Activated naive CD8-positive, alpha-beta T cell treated with anti-CD3 and anti-CD28 coated beads for 36 hours (primary cell): ENCODE measurements at places on chromosomes 11 and 22. TPM values are rescaled to one million over a fixed set of nuclear protein-coding genes. Genes with fewer than 3 reads are reported as not detected.

- DNase-seq, result no peak
These were observed 14.0 kb downstream of the CAPN5 start for GRCh38 chr11:77080643-77081210.

DNA sequence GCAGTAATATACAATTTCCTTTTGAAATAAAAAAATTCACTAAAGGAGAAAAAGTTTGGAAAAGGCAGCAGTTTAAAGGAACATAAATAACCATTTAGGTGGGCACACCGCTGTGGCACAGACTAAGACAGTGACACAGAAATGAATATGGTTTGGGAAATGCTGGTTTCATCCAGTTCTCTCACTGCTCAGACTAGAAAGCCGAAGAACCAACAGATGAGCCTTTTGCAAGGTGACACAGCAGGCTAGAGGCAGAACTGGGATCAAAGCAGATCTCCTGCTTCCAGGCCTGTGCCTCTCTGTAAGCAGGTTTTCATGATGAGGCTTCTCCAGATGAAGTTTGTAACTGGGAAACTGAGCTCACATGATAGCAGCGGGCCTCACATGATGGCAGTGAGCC, 380.0 kb upstream of the NARS2 start:
- DNase-seq, result no peak

DNA sequence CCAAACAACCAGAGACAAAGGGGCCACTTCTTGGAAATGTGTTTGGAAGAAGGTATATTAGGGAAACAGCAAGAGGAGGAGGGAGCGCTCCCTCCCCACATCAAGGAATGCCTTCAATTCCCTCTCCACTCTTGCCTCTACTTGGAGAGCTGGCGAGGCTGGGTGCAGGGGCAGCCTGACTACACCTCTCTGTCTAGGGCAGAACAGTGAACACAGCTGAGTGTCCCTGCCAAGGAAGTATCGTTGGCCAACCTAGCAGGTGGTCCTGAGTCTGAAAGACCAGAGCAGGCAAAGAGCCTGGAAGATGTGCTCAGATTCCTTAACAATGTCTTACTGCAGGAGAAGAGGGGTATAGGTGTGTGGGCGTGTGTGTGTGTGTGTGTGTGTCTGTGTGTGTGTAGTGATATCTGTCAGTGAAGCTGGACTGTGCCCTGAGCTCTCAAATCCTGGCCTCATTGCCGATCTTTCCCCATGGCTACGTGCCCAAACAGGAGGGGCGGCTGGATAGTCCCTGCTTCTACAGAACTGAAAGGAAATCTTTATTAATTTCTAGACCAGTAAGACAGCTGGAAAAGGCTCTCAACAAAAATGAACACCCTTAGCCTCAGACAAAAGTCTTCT, 46.8 kb downstream of the PAMR1 start:
- no peak for DNase-seq

- no peak for DNase-seq
These were observed 127.4 kb downstream of the PHF21B start for GRCh38 chr22:44882226-44882905.

- DNase-seq, result no peak
These were observed 55.1 kb downstream of the RTN4R start for GRCh38 chr22:20212754-20213699.

GRCh38 chr11:68411501-68411991, 49.0 kb upstream of the PPP6R3 start:
- DNase-seq, result no peak

- DNase-seq, result peak; percentile 33
These were observed 44.9 kb downstream of the PLEKHA7 start for GRCh38 chr11:16969010-16969999.

CREB3L1 gene
- 0.12 TPM for total RNA-seq

PARVB gene
- total RNA-seq, result 71.5 TPM

CABP4 gene
- total RNA-seq, result 0.27 TPM

MS4A7 gene
- total RNA-seq, result not detected
